ENCODE measurements at places on chromosomes 3 and 15.

DNA sequence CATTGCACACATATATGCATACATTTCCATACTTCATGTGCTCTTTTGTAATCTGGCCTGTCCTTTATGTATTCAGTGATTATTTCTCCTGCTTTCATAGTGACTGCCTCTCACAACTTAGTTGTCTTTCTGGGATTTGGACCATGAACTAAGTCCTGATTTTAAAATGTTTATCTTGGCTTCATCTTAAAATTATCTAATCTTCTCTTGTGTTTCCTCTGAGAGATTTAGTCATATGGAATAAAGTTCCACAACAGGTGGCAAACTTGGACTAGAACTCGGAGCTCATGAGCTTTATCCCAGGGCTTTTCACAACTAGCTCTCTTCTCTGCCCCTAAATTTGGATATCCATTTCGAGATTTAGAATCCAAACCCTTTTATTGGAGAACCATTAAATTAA, 44.3 kb downstream of the U2SURP start:
- DNase-seq: no peak

DNA sequence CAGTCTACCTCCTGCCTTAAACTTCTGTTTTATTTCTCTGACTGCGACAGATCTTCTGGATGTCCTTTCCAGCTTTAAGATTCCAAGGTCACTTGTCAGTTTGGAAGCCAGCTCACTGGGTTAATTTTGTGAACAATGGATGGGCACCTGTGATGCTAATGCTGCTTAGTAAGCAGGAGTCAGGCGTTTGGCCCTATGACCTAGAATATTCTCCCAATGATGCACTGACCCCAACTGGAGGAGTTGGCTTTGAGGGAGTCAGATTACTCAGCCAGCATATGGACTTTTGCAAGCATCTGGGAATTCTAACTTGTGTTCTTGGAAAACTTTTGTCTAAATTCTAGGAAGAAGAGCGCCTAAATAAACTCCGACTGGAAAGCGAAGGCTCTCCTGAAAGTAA, 28.1 kb downstream of the HACD3 start:
- no peak for DNase-seq

DNA sequence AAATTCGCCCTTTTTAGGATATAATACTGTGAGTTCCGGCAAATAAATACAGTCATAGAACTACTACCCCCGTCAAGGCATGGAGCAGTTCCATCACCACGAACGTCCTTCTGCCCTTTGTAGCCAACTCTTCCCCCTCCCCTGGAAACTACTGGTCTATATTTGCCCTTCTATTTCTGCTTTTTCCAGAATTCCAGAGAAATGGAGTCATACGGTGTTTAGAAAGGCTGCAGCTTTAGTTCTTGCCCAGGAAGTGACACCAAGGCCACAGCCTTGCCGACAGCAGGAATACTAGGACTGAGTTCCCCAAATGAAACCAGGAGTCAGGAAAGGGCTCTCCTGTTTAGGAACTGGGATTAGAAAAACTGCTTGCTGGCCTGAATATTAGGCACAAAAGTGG, 291.2 kb downstream of the FAM43A start:
- no peak for DNase-seq

DNA sequence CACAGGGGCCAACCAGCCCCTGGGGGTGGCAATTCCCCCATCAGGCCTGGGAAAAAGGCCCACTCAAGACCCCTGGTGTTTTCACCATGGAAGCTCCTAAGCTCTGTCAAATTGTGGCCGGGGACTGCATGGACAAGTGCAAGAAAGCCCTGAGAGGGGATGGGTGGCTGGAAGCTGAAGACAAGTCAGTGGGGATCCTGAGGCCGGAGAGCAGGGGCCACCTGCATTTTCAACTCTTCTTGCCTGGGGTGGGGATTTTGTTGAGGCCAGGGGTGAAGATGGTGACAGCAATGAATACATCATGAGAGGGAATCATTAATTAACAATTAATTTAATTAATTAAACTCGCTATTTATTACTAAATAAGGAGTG, 33.9 kb downstream of the FEM1B start:
- DNase-seq: no peak

DNA sequence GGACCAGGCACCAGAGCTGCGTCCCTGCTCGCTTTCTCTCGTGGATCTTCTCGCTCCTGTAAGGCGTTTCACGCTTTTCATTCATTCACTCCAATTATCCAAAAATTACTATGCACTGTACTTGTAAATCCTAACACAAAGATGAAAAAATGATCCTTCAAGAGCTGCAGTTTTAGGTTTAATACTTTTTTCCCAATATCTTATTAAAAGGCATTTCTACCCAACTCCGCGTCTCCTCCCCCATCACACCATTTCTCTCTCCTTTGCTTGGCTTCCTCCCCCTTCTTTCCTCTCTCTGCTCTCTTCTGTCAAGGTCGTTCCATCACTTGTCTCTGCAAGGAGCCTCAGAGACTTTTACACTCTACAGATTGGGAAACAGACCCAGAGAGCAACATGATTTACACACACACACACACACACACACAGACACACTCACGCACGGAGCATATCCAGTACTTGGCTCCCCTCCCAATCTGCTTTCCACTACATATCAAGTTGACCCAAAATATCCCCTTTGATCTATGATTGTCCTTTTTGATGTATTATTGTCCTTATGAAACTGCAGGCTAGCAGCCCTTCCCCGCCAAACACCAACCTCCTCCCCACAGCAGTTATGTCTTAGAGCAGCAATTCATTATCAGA, 479 bp upstream of the CLDN1 start:
- DNase-seq: no peak

- DNase-seq: no peak
These were observed 61.9 kb upstream of the ABHD17C start for GRCh38 chr15:80633221-80633620.

- no peak for DNase-seq
These were observed at the start of gene LARP6 for GRCh38 chr15:70853973-70854665. Gene LARP6, minus strand, starts transcription at chr15:70854157. Its CDS starts 69 bp downstream, at chr15:70854088.

- no peak for DNase-seq
These were observed 439.1 kb upstream of the GRM7 start for GRCh38 chr3:6421666-6422445.

DNA sequence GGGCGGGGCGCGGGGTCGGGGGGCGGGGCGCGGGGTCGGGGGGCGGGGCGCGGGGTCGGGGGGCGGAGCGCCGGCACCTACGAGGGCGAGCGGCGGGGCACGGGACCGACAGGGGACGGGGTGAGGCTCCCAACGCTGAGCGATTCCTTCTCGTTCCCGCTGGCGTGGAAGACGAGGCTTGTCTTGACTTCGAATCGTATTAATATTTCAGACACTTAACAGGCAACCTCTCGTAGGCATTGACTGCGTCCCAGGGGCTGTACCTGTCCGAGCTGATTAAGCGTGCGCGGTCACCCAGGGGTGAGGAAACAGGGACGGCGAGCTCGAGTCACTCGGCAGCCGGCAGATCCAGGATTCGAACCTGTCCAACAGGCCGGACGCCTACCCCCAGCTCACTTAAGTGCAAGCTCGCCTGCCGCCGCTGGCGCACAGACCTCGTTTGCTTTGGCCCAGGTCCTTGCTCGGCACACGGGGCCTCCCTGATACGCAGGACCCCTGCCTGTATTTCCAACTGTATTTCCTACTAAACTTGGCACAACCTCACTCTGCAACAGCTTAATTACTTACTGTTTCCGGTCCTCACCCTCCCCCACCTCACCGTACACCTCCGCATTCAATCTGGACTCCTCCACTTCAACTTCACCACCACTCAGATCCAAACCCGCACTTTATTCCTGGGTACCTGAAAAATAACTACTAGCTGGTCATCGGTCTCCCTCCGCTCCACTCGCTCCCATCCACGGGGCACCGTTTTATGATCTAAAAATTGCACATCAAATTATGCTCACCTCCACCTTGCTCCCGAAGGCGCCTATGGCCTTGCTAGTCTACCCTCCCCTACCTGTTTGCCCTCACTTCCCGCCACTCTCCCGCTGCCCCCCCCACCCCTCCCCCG, 722 bp upstream of the ZXDC start:
- peak; percentile 63 for DNase-seq

DNA sequence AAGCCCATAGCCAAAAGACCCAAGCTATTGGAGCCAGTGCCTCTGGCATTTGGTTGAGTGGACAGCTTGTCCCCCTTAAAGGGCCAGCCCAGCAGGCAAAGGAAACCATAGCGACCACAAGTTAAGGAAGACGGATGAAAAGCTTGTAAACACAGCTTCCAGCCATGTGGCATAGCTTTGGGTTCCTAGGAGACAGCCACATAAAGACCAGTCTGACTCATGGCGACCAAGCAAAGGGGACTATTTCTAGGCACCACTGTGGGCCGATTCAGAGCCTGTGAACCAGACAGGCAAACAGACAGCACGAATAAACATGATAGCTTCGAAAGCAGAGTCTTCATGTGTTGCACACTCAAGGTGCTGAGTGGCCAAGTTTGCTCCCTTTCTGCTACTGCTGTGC, 30.5 kb upstream of the SRGAP3 start:
- DNase-seq: no peak

DNA sequence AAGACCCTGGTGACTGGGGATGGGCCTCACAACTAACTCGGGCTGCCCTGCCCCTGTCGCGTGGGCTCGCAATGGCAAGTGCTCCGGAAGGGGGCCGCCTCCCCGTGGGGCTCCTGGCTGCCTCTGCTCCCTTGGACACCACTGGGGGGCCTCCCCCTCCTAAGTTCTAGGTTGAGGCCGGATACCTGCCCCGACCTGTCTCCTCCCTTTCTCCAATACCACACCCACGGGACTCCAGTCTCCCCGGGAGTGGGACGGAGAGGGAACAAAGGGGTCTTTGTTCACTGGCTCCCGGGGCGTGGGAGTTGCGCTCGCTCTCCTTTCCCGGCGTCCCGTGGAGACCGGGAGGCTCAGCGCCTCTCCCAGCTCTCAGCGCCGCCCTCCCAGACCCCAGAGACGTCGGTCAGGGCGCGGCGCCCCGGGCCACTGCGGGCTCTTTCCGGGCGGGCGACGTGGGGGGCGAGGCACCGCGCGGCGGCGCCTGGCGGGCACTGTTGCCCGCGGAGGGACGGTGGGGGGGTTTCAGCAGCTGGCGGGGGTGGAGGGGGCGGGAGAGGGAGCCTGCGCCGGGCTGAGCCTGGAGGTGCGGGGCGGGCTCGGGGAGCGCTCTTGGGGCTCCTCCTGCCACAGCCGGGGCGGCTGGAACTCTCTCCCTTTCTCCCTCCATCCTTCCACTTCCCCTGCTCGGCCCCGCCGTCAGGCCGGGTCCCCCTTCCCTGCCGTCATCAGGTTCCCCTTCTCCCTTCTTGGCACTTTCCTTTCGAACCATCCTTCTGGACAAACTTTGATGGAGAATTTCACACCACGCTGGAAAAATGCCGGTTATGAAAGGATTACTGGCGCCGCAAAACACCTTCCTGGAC, at the start of gene KCNH8:
Gene KCNH8 (plus strand): TSS at position 606 of the 863 bp plus-strand sequence. CDS start 210 bp downstream, at position 816.
- no peak for DNase-seq

- no peak for DNase-seq
These were observed 73.0 kb upstream of the POMGNT2 start for GRCh38 chr3:43178891-43179366.

DNA sequence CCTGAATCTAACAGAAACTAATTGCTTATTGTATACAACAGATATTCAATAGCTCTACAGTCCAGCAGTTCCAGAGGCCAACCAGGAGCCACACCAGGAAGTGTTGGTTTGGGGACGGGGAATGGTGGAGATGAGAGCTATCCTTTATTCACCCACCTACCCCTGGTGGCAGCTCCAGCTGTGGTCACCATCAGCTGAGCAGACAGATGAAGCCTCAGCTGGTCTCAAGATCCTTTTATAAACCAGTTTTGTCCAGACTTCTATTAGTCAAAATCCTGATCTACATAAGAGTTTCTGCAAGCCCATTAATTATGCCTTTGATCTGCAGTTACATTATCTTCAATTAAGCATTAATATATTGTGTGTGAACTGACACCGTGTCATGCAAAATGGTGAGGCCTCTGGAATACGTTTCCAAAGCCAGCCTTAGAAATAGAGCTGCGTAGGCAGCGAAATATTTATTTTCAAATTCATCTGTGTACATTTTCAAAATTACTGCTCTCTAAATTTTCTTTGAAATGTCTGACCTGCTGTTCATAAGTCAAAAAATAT, 488.8 kb downstream of the FOXP1 start:
- DNase-seq: no peak
